Fibroblast of upper back skin (primary cell): ENCODE measurements at places on chromosomes 1 and 21.

GRCh38 chr1:230113593-230114236, 46.7 kb downstream of the GALNT2 start:
- DNase-seq, result peak; percentile 87

- DNase-seq, result no peak
These were observed 33.1 kb downstream of the DHCR24 start for GRCh38 chr1:54853793-54854370.

- peak; percentile 12 for DNase-seq
These were observed 58.0 kb downstream of the MEGF6 start for GRCh38 chr1:3553166-3553939.

DNA sequence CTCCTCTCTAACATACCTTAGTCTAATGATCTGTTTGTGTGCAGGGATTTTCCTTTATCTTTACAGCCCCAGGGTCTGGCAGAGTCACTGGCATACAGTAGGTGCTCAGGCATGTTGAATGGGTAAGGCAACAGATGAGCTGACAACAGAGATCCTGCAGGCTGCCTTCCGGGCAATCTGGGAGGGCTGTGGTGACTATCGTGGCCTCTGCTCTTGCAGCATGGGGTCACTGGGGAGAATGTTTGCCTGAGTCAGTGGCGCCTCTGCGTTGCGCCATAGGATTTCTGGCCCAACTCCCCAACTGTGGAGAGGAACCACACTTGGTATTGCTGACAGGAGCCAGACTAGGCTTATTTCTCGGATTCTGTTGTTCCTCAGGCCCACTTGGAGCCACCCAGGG, 93.8 kb downstream of the LAMC2 start:
- peak; percentile 82 for DNase-seq

DNA sequence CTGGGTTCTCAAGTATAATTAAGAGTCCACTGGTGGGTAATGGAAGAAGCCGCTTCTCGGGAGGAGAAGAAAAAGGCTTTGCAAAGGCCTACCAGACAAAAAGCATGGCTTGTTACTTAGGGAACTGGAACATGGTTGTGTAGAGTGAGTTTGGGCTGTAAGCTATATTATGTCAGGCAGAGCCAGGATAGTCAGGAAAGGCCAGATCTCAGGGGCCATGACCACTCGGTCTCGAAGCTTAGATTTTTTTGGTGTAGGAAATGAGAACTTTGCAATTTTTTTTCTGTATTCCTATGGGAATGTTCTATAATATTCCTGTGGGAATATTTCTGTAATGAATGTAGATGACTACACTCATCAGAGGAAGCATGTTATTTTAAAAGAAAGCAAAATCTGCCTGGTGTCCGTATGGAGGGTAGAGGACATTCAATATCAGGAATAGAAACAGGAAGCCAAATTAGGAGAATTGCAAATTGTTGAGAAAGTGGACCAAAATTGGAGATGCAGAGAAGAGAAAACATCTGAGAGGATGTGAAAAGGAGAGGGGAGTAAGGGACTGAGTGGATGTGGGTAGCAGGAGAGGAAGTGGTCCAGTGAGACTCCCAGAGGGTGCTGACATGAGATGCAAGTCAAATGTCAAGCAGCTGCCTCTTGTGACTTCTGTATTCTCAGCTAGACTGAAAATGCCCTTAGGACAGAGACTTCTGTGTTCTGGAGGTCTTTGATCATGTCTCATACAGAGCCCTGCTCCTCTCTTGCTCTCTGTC, 45.2 kb upstream of the HAO2 start:
- DNase-seq, result no peak

DNA sequence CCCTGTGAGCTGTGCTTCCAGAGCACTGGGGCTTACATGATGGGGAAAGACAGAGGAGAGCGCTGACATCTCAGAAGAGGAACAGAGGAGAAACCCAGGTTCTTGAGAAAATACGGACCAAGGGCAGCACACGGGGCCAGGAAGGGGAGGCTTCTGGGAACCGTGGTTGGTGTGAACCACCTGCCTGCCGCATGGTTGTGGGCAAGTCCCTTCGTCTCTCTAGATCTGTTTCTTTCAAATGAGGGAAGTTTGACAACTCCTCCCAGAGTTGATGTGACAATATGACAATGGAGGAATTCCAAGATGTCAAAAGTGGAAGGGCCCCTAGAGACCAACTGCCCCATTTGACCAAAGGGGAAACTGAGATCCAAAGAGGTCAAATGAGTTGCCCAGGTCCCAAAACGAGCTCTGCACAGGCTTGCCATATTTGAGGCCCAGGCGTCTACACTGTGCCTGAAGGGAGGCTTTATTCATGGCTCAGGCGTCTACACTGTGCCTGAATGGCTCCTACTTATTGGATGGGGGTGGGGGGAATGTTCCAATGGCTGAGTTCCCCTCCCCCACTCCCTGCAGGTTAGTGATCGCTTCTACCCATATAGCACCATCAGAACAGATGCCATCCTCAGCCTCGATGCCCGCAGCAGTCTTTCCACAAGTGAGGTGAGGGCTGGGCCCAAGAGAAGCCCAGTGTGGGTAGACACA, 11.2 kb downstream of the EXTL1 start:
- no peak for DNase-seq

DNA sequence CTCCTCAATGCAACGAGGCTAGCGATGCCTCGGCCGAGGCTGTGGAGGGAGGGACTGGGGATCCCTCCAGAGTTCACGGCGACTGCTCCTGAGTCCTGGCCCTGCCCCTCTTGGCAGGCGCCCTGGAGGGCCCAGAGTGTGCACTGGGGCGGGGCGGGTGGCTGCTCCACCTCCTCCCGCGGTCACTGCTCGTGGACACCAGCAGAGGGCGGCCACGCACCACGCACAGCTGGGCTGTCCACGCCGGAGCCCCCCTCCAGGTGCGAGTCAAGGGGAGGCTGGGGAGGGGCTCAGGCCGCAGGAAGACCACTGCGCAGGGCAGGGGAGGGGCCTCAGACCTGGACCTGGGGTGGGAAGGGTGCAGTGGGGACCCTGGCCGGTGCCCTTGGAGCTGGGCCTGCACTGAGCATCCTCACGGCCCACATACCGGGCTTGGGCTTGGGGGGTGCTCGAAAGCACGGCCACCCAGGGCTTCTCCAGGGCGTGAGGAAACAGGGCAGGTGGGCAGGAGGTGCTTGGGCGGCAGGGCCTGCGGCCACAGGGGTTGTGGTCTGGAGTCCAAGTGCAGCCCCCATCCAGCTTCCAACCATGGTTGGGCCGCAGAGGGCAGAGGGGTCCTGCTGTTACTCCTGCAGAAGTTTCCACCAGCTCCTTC, 20.6 kb upstream of the TTC34 start:
- no peak for DNase-seq

DNA sequence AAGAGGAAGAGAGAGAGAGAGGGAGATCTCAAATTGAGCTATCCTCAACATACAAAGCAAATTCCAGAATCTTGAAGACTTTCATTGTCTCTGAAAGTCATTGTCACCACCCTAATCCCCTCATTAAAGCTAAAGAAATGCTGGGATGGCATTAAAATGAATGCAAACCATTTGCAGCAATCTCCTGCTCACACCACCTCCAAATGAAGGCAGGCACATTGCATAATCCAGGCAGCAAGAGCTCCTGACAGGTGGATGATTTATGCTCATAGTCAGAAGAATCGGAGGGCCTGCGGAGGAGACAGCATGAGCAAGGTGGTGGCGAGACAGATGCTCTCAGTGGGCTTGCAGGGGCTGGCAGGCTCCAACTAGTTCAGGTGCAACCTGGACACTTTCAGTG, 90.2 kb downstream of the ESRRG start:
- DNase-seq, result no peak

GRCh38 chr1:116404699-116405098, 31.7 kb downstream of the ATP1A1 start:
- no peak for DNase-seq

DNA sequence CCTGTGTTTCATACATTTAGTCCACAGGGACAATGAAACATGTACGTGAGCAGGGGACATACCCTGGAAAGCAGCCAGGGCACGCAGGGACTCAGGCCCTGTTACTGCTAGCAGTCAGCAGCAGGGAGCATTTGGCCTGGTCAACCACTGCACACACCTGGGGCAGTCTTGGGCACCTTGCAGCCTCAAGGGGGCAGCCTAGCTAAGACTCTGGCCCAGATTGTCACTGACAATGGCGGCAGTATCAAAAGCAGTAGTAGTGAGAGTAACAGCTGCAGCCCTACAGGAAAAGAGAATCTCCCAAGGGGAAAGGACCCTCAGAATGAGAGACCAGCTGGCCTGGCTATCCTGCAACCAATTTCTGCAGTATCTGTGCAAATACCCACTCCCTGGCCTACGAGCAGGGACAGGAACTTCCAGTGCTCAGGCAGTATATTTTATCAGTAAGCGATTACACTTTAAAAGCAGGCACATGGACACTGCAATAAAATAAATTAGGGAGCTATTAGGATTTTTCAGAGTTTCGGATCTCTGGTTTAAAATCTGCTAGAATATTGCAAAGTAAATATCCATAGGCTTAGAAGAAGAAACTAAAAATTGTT, 475.6 kb downstream of the LTN1 start:
- no peak for DNase-seq

DNA sequence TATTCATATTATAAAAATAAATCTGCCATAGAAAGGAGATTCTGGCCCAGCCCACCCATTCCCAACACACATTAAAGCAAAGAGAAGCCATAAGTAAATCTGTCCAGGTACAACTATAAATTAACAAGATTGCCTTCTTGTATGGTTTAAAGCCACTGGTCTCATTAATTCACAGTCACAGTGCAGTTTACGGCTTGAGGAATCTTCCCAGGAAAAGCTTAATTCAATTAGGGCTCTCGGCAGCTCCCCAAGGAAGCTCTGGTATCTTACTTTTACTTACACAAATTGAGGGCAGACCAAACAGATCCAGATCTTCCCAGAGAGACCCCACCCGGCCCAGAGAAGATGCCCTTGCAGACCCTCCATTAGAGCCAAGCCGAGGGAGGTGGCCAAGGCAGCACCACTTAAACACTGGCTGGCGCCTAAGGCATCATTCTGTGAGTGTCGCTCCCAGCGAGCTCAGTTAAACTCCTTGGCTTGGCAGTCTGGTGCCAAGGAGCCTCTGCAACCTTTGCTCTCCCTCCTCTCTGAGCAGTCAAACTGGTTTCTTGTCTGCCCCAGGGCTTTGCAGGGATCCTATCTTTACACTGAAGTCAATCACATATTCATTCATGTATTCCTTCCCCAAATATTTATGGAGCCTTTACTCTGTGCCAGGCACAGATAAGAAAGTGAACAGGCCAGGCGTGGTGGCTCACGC, 10.7 kb downstream of the SLC9A1 start:
- DNase-seq, result no peak

DNA sequence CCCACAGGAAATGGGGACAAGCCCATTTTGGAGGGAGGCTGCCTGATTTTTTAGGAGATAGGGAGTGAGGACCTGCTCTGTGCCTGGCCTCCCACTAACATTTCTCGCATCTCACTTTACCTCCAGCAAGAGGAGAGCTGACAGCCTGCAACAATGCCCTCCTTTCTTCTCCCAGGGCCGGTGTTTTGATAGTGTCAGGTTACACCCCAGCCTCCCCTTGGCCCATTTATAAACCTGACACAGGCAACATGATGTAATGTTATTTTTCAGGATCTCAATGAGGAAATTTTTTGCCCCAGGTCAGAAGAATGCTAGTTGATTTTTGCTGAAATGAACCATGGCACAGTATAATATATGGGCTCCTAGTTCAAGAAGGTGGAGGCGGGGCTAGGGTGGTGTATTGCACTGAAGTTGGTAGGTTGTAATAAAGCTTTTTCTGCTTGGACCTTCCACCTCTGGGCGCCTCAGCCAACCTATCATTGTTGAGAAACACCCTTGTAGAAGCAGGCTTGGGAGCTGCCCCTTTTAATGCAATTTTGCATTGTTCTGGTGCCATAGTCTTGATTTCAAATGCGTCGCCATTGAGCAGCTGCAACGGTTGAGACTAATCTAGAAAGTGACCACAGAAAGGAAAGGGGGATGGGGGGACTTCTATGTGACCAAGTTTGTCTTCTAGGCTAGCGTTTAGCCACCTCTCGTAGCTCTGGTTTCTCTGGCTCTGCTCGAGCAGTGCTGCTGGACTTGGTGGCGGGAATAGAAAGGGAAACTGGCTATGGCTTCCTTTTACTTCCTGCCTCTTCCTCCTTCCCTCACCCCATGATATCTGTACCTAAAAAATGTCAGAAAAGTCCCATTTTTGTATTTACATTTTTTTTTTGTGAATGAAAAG, 53.0 kb downstream of the PBX1 start:
- DNase-seq, result peak; percentile 80

GRCh38 chr1:8096105-8097011, 70.2 kb upstream of the ERRFI1 start:
- peak; percentile 91 for DNase-seq

- DNase-seq, result peak; percentile 65
These were observed 54.3 kb downstream of the ADARB1 start for GRCh38 chr21:45128613-45129188.

- DNase-seq, result no peak
These were observed 163.9 kb downstream of the SLC45A1 start for GRCh38 chr1:8481650-8482380.

DNA sequence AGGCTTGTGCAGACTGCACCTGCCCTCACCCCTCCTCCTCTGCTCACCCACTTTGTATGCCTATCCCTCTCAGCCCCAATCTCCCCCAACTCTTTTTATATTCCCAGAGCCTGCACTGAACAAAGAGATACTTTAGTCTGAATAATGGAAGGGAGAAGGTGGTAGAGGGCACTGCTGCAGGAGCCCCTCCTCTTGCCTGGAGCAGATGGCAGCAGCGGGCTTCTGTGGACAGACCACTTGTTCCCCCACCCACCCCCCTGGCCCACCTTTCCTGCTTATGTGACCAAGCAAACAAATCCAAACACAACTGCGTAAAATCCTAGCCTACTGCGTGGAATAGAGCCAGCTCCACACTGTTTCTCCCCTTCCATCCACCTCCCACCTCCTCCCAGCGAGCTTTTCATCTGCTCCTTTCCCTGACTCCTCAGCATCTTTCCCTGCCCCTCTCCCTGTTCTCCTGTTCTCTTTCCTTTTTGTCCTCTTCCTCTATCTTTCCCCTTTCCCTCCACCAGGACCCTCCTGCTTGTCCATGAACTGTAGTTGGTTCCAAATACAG, 27.5 kb downstream of the RGS8 start:
- no peak for DNase-seq

GRCh38 chr1:226582966-226583365, 34.4 kb downstream of the STUM start:
- DNase-seq, result no peak

- no peak for DNase-seq
These were observed 558.8 kb downstream of the KCNT2 start for GRCh38 chr1:196049407-196049806.

DNA sequence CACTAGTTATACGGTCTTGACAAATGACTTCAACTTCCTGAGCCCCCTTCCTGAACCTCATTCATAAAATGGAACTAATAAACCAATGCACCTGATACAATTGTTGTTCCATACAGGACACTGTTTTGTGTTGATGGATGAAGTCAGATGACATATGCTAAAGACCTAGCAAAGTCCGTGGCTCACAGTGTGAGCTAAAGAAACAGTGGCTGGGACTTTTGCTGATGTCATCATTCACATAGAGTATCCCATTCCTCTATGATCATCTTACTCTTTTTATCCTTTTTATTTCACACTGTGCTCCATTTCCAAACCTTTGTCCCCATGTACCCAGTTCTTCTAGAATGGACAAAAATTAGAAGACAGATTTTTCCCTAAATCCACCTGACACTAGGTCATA, 83.7 kb upstream of the KAZN start:
- no peak for DNase-seq
